GM23248 (cell line): ENCODE measurements at places on chromosomes 12 and 14. TPM values are rescaled to one million over a fixed set of nuclear protein-coding genes. Genes with fewer than 3 reads are reported as not detected.

GRCh38 chr12:87596134-87596533, 433.1 kb downstream of the C12orf50 start:
- DNase-seq = no peak

DNA sequence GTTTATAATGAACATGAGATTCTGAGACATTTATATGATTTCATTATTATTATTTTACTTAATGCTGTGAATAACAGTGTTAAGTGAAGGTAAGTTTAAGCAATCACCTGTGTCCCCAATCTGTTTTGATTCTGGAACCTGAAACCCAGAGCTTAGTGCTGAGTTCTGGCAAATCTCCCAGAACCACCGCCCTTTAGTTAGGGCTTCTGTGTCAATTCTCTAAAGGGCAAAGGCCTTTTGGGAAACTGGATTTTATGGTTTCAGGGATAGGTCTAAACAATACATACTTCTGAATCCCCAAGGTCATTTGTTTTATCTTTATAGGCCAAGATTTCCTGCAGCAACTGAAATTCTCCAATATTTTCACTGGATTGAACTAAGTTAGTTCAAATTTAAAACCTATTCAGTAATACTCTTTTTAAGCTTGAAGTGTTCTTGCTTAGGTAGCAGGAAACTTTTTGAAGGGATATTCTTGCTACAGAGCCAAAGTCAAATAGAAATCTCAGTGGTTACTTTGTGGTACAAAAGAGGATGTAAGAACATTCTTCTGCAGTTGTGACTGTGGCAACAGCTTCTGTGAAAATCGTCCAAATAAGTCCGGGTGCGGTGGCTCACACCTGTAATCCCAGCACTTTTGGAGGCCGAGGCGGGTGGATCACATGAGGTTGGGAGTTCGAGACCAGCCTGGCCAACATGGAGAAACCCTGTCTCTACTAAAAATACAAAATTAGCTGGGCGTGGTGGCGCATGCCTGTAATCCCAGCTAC, 10.0 kb upstream of the PKP2 start:
- DNase-seq = no peak

GRCh38 chr14:85350667-85351066, 179.3 kb upstream of the FLRT2 start:
- DNase-seq = no peak

GRCh38 chr12:530308-530707, 70.6 kb downstream of the B4GALNT3 start:
- DNase-seq = peak; percentile 89

DNA sequence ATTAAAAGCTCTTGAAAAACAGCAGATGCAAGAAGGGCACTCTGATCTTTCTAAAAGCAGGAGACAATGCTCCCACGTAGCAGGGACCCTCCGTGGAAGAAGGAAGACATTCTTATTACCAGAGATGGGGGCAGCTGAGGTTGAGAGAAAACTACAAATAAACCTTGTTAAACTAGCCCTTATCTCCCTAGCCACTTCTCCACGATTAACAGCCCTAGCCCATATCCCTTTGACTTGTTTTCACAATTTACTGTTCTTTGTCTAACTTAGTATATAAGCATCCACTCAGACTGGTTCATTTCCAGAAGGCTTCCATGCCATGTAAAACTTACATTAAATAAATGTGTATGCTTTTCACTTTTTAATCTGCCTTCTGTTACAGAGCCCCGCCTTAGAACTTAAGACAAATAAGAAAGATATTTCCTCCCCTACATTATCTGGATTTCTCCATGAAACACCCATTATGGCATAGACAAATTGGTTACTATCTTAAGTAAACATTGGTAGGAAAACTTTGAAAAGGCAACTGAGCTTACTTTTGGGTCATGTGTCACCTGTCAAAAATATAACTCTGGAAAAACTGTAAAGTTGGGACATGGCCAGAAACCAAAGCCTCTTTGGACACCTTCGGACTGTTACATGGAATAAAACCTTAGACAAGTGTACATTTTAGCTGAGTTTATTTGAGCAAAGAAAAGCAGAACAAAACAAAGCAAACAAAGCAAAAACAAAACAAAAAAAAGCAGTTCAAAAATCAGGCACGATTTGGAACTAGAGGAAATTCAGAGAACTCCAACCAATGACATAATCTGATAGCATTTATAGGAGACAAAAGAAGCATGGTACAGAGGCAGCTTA, 4.9 kb upstream of the RNASE1 start:
- no peak for DNase-seq

DNA sequence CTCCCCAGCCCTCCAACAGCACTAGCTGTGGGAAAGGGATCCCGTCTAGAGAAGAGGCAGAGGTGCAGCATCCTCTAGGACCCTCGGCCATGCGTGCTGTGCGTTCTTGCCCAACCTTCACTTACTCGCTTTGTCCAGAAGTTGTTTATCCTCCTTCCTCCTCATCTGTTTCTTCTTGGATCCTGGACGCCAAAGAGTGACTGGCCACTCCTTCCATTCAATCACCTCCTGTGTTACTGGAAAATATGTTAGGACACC, 140.5 kb downstream of the ZFP36L1 start:
- no peak for DNase-seq

DNA sequence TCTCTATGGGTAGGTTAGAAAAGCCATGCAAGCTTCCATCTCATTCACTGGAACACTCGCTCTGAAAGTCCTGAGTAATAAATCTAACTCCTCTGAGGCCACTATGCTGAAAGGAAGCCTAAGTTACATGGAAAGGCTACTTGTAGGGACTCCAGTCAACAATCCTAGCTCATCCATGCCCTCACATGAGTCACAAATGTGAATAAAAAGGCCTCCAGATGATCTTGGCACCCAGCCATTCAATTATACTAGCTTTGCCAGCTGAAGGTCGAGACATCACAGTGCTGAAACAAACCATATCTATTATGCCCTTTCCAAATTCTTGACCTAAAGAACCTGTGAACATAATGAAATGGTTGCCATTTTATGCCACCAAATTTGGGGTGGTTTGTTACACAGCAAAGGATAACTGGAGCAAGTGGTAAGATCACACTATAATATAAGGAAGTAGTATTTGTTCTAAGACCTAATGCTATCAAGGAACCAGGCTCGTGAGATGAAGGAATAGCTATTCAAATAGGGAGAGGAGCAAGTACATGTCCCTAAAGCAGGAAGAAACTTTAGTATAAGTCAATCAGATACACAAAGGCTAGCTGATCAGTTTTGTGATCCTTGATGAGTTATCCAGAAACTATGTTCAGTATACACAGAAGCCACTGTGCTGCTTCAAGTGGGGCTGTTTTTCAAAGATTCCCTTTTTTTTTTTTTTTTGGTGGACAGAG, 142.1 kb downstream of the MED13L start:
- DNase-seq = peak; percentile 77

DNA sequence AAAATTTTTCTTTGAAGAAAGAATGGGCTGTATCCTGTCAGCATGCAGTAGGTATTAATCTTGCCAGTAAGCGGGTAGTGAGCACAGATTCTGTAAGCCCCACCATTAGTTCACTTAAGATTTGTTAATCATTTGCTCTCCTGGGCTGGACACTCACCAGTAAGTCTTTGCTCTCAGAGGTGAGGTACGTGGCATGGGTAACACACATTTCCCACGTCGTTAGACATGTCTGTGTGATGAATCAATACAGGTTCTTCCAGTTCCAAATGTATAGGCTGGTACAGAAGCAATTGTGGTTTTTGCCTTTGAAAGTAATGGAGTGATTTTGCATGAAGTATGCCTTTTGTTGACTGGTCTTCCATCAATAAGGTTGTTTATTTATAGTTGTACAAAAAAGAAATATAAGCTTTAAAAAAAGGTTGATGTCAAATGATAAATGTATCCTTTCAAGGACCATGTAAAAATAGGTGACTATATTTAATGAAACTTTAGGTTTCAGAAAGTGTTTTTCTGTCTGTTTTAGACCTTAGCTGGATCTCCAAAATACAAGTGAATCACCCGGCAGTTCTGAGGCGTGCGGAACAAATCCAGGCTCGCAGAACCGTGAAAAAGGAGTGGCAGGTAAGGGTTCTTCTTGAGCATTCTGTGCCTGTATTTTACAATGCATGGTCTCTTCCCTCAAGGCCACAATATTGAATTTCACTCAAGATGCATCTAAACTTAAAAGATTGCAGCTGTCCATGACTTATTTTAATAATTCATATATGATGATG, 45.5 kb downstream of the DERA start:
- DNase-seq = no peak

DNA sequence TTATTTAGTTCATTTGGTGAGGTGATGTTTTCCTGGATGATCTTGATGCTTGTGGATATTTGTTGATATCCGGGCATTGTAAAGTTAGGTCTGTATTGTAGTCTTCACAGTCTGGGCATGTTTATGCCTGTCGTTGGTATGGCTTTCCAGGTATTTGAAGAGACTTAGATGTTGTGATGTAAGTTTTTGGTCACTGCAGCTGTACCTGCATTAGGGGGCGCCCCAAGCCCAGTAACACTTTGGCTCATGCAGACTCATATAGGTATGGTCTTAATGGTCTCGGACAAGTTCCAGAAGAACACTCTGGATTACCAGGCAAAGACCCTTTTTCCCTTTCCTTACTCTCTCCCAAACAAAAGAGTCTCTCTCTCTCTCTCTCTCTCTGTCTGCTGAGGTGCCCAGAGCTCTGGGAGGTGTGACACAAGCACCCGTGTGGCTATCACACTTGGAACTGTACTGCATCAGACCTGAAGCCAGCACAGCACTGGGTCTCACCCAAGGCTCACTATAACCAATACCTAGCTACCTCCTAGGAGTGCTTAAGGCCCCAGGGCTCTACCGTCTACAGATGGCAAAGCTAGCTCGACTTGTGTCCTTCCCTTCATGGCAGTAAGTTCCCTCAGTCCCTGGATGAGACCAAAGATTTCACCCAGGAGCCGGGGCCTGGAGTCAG, 425.8 kb upstream of the ATXN7L3B start:
- no peak for DNase-seq

The CLMN gene
- 0.11 and 0.76 TPM in 2 replicates for total RNA-seq

The BDKRB2 gene
- 14.4 and 15.8 TPM in 2 replicates for total RNA-seq
